ENCODE measurements at places on chromosomes 1 and 21.

GRCh38 chr21:45985471-45986315 is 4.1 kb downstream of the COL6A1 start:
- DNase-seq, result no peak

DNA sequence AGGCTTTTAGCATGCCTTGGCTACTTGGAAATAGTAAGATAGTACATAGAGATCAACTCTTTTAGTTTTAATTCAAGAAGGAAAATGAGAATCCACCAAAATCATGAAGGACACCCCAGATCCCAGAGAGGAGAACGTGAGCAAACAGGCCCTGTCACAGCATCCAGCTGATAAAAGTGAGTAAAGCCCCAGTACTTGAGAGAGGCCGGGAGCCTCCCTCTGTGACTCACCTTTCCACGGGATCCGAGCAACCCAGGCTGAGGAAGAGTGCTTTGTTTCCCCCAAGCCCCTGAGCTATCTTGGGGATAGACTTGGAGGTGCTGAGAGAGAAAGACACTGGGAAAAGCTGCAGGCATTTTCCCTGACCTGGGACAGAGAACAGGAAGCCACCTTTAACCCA is 238.6 kb downstream of the DUSP10 start:
- DNase-seq, result no peak

GRCh38 chr1:241827264-241827663 is 20.7 kb upstream of the EXO1 start:
- DNase-seq, result no peak

- DNase-seq, result no peak
These were observed 90.7 kb downstream of the GALNT2 start for GRCh38 chr1:230157420-230158390.

- peak; percentile 75 for DNase-seq
These were observed 10.0 kb downstream of the SCNN1D start for GRCh38 chr1:1290238-1290731.

Measured in stimulated activated CD4-positive, alpha-beta T cell treated with anti-CD3 and anti-CD28 coated beads, Interleukin-4, amount 100 ng/mL, for 1 hour (primary cell).